Activated CD4-positive, alpha-beta T cell treated with anti-CD3 and anti-CD28 coated beads for 36 hours (primary cell): ENCODE measurements at places on chromosomes 1 and 21. TPM values are rescaled to one million over a fixed set of nuclear protein-coding genes. Genes with fewer than 3 reads are reported as not detected.

Gene ADAM30
- not detected for total RNA-seq

Gene CD52
- total RNA-seq, result 216 TPM

Gene IL24
- total RNA-seq, result 10.0 TPM

Gene ZNF362
- 10.2 TPM for total RNA-seq

Gene ZNF683
- not detected for total RNA-seq

Gene FRRS1
- total RNA-seq, result 2.0 TPM

Gene KHDC4
- 68.7 TPM for total RNA-seq

Gene MYBPHL
- total RNA-seq, result not detected

Gene C1orf53
- total RNA-seq, result 0.66 TPM

Gene LCE1F
- total RNA-seq, result not detected
